NCI-H1417 treated with DMSO at 0.1 percent for 48 hours (cell line): ENCODE measurements at places on chromosomes 1 and 21.

- no peak for DNase-seq
Observed at GRCh38 chr21:39064325-39065012, 118.8 kb downstream of the PSMG1 start.

DNA sequence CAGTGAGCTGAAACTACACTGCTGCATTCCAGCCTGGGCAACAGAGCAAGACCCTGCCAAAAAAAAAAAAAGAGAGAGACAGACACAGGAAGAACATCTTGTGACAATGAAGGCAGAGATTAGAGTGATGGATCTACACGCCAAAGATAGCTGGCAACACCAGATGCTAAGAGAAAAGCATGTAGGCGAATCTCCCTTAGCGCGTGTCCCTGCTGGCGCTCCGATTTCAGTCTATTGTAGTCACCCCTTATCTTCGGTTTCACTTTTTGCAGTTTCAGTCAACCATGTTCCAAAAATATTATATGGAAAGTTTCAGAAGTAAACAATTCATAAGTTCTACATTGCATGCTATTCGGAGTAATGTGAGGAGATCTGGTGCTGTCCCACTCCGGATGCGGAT lies 11.6 kb upstream of the BRDT start:
- DNase-seq, result no peak

- DNase-seq, result no peak
Observed at GRCh38 chr1:155529929-155530328, 32.7 kb downstream of the ASH1L start.

DNA sequence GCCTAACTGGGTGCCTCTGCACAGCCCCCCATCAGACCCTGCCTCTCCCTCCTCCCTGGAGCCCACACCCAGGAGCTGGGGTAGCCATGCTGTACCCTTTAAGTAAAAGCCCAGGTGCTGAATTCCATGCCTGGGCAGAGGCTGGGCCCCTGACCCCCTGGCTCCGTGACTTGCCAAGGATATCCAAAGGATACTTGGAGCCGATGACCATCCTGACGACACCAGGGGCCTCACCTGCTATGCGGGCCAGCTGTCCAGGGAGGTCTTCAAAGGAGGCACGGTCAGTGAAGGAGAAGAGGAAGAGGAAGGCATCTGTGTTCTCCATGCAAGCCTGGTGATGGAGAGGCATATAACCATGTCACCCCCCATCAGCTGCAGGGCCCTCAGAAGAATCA lies 4.7 kb downstream of the CPLANE2 start:
- no peak for DNase-seq

GRCh38 chr1:15577691-15578090 lies 7.2 kb downstream of the AGMAT start:
- no peak for DNase-seq

DNA sequence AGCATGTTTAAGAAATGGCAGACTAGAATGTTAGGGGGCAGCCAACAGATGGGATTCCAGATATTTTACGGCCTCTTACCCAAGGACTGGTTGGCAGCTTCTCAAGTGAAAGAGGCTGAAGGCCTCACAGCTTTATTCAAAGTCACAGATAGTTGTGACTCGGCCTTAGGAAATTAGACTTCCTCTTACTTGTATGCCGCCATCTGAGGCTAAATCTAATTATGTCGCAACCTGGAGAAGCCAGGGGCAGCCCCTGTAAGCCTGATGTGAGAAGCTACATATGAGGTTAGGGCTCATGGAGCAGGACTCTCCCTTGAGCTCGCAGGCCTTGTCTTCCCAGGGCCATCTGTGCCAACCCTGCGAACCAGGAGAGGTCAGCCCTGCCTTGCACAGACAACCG lies 352.5 kb downstream of the HHAT start:
- DNase-seq, result no peak

DNA sequence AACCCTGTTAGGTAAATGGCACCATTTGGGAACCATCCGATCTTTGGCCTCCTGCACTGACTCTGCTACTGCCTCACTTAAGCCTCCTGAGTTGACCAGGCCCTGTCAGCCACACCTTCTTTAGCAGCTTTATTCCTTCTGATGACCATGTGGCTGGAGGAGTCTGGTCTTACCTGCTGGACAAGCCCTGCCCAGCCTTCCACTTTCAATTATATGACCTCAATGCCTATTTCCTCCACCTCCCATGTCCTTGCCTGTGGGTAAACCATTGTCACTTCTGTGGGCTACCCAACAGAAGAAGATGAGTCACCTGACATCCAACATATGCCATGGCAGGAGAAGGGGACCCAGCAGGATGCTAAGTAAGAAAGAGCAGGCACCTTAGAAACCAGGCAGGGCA lies 393.8 kb downstream of the NTNG1 start:
- no peak for DNase-seq

GRCh38 chr21:37341254-37341960 lies 25.2 kb upstream of the DYRK1A start:
- DNase-seq, result no peak

DNA sequence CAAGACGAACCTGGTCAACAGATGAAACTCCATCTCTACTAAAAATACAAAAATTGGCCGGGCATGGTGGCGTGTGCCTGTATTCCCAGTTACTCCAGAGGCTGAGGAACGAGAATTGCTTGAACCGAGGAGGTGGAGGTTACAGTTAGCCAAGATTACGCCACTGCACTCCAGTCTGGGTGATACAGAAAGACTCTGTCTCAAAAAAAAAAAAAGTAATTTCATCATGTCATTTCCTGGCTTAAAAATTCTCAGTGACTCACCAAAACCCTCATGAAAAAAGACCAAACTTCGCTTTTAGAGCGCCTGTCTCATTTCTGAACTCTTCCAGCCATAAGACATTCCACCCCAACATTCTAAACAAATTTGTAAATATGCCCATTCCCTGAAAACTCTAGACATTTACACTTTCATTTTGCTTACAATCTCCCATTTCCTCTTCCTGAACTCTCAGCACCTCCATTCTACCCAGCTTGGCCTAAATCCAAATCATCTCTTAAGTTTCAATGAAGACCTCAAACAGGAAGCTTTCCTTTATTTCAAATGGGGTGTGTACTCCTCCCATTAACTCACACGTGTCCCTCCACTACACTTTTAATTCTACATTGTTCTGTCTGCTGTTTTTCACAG lies 50.5 kb upstream of the PRRC2C start:
- no peak for DNase-seq

GRCh38 chr1:10906866-10907519 lies 105.5 kb upstream of the TARDBP start:
- no peak for DNase-seq

DNA sequence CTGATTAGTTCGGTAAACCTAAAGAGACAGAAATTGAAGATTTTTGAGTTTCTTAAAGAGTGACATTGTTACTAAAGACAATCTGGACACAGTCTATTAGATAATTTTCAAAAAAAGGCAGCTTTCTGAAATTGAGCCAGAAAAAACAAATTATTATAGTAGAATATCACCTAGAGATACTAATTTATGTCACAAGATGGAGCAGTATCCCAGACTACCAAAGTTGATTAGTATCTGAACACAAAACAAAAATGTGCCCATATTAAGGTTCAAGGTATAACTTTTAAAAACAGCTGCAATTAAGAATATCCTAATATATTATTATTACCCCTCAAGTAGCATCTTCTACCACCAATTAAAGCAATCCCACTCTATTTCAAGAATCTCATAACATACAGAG lies 40.5 kb upstream of the SYT2 start:
- no peak for DNase-seq

- DNase-seq, result no peak
Observed at GRCh38 chr1:21499283-21499950, 9.8 kb upstream of the ALPL start.

DNA sequence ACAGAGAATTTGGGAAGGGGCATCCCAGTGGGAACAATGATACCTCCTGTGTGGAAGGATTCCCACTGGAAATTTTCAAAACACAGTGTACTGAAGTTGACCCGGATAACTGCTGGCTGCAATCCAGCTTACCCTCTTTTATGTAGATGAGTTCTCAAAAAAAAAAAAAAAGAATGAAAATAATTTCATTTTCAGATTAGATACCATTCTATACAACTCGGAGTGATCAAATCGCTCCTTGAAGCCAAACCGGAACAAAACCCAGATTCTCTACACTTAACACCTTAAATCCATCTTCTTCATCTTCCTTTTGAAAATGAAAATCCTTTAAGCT lies 69.1 kb downstream of the KAZN start:
- DNase-seq, result no peak

- no peak for DNase-seq
Observed at GRCh38 chr1:38360807-38361206, 314.2 kb upstream of the POU3F1 start.

GRCh38 chr21:28587748-28588147 lies 404.9 kb downstream of the LTN1 start:
- DNase-seq, result no peak

- no peak for DNase-seq
Observed at GRCh38 chr21:36384885-36385232, 333 bp upstream of the CHAF1B start.

DNA sequence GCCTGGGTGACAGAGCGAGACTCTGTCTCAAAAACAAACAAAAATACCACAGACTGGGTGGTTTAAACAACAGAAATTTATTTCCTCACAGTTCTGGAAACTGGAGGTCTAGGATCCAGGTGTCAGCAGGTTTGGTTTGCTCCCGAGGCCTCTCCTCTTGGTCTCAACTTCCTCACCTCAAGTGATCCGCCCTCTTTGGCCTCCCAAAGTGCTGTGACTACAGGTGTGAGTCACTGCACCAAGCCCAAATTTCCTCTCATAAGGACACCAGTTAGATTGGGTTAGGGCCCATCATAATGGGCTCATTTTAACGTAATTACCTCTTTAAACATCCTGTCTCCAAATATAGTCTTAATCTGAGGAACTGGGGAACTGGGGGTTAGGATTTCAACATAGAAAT lies 35.5 kb downstream of the MFSD2A start:
- DNase-seq, result no peak

DNA sequence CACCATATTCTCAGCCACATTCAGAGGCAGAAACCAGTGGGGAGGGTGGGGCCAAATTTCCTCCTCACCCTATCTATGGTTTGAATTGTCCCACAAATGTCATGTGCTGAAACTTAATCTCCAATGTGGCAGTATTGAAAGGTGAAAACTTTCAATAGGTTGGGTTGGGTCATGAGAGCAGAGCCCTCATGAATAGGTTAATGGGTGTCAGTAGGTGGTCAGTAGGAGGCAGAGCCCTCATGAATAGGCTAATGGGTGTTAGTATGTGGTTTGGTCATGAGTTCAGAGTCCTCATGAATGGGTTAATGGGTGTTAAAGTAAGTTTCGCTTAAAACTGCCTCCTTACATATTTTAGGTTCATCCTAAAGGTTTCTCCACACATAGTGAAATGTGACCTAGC lies 170.0 kb downstream of the FCRL5 start:
- DNase-seq, result no peak

GRCh38 chr21:46291561-46291960 lies 5.4 kb downstream of the YBEY start:
- no peak for DNase-seq

- DNase-seq, result no peak
Observed at GRCh38 chr1:15016001-15016400, 137.5 kb upstream of the TMEM51 start.

DNA sequence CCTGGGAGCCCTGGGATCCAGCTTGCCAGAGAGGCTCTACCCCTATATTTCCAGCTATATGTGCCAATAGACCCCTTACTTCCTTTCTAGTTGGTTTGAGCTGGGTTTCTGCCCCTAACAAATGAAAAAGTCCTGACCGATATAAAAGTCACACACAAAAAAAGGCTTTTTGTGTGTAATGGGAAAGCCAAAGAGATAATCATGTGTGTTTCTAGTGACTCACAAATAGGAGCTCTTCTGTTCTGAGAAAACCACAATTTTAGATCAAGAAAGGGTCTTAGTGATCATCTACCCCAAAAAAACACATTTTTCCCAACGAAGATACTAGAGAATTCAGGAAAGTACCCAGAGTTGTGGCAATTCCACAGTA lies 23.0 kb upstream of the PLEKHA6 start:
- no peak for DNase-seq

DNA sequence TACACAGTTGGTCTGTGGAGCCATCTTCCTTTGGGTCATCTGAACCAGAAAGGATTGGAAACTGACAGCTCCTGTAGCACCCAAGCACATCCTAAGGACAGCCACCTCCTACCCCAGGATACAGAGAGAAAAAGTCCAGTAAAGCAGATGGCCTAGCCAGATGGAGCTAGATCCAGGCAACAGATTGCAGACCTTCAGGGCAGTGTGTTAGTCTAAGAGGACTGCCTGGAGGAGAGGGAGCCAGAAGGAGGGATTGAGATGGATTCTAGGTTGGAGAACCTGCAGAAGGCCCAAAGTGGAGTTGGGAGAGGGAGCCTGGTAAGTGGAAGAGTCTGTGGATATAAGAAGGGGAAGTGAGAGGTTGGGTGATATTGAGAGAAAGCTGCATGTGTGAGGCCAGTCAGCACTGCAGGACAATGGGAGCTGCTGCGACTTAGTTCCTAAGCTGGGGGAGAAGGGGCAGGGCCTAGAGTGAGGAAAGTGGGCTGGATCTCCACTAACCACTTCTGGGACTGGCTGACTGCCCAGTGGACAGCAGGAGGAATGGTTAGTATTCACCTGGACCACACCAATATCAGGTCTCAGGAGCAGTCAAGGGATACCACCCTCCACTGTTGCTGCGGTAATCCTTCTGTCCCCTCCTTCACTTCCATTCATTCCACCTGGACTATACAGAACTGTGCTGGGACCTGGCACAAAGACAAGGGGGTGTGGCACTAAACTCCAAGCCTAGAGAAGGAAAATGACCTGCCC lies 13.4 kb downstream of the BCAN start:
- DNase-seq, result no peak

DNA sequence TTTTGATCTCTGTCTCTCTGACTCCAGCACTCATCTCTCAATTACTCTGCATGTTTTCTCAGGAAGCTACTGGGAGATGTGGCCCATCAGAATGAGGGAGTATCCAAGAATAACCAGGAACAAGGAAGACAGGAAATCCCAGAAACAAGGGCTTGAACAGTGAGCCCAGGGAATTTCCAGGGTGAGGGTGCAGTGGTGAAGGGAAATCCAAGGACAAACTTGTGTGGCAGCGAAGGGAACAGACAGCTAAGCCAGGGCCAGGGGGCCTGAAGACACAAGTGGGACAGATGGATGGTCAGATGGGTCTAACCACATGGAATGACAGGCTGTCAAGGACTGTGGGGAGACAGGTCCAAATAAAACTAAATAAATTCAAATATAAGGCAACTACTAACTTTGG lies 121.8 kb upstream of the ERRFI1 start:
- no peak for DNase-seq

DNA sequence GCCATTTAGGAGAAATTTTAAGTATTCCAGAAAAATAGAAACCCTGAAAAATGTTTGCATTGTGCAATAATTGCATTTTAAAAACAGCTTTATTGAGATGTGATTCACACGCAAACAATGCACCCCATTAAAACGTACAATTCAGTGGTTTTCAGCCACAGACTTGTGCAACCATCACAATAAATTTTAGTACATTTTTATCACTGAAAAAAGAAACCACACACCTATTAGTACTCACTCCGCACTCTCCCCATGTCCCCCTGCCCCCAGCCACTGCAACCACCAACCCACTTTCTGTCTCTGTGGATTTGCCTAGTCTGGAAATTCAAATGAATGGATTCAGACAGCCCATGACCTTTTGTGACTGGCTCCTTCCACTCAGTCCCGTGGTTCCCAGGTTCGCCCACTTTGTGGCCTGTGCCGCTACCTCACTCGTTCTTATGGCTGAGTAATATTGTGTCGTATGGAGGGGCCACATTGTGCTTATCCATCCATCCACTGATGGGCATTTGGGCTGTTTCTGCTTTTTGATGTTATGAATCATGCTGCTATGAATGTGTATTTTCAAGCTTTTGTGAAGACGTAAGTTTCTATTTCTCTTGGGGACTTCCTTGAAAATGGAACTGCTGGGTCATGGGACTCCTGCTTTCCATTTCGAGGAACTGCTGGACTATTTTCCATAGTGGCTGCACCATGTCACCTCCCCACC lies 147.7 kb upstream of the ARHGEF16 start:
- DNase-seq, result no peak
